ENCODE measurements at places on chromosomes 2 and 18.

GRCh38 chr2:218219934-218220333 lies 2.9 kb downstream of the ARPC2 start:
- no peak for DNase-seq

- no peak for DNase-seq
These were observed 143.7 kb upstream of the TTC39C start for GRCh38 chr18:23870676-23871380.

DNA sequence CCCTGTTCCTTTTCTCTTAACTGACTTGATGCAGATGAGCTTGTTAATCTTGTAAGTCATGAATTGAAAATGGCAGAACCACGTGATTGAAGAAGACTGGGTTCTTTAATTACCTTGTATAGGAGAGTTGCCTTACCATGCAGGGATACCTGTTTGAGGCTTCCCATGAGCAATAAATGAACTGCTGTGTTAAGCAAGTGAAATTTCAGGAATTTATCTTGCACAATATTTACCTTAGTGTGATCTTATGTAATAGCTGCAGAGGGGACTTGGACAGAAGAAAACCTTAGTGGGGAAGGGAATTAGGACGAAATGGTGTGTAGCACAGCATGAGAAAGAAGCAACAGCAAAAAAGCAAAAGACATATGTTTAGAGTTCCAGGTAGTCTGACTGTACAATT lies 384.0 kb upstream of the TMEFF2 start:
- no peak for DNase-seq

GRCh38 chr2:127891811-127892210 lies 6.1 kb upstream of the AMMECR1L start:
- no peak for DNase-seq

- no peak for DNase-seq
These were observed 71.5 kb upstream of the HDAC4 start for GRCh38 chr2:239472235-239472775.
